ENCODE measurements at places on chromosomes 4 and X. TPM values are rescaled to one million over a fixed set of nuclear protein-coding genes. Genes with fewer than 3 reads are reported as not detected.

Gene SRD5A3
- 8.7 TPM for total RNA-seq

Gene CSAG2
- total RNA-seq, result not detected

Gene CLTRN
- 0.79 TPM for total RNA-seq

Gene SLC2A9
- 7.1 TPM for total RNA-seq

Gene NUDT10
- total RNA-seq, result 0.20 TPM

Gene RS1
- total RNA-seq, result not detected

Gene GAGE2A
- total RNA-seq, result not detected

Gene NXF3
- 0.20 TPM for total RNA-seq

Gene STATH
- not detected for total RNA-seq

Gene NBDY
- 22.1 TPM for total RNA-seq

Gene TMPRSS11F
- not detected for total RNA-seq

Gene PLP1
- total RNA-seq, result 9.4 TPM

Gene CCKAR
- total RNA-seq, result not detected

Gene NPNT
- total RNA-seq, result 4.9 TPM

Gene CXCL6
- 0.30 TPM for total RNA-seq

Gene P2RY4
- total RNA-seq, result not detected

Gene ABRAXAS1
- 6.8 TPM for total RNA-seq

Gene EFNB1
- total RNA-seq, result 15.8 TPM

Gene CSAG3
- not detected for total RNA-seq

Gene ATRX
- 87.8 TPM for total RNA-seq

Gene DTHD1
- total RNA-seq, result 0.10 TPM

Gene TMPRSS11D
- not detected for total RNA-seq

Gene TSPAN5
- 3.7 TPM for total RNA-seq

Gene XKRX
- not detected for total RNA-seq

Gene HERC6
- total RNA-seq, result 9.3 TPM

Gene ATP10D
- total RNA-seq, result 7.7 TPM

Gene TCEAL9
- total RNA-seq, result 18.4 TPM

Gene UGT2B11
- not detected for total RNA-seq

Gene FHDC1
- 0.35 TPM for total RNA-seq

Gene NAT8L
- 0.82 TPM for total RNA-seq

Gene PPEF2
- total RNA-seq, result not detected

Gene ERVMER34-1
- 7.2 TPM for total RNA-seq

Gene TRIM75
- total RNA-seq, result not detected

Gene SCFD2
- total RNA-seq, result 7.5 TPM
